ENCODE measurements at places on chromosomes 6 and 20.

GRCh38 chr6:137806914-137807682 is 60.0 kb upstream of the TNFAIP3 start:
- no peak for DNase-seq

- DNase-seq: no peak
Measured at GRCh38 chr6:106134906-106135634, 48.9 kb downstream of the PRDM1 start.

GRCh38 chr20:44396369-44397130 is 41.1 kb downstream of the HNF4A start:
- no peak for DNase-seq

GRCh38 chr6:45872827-45873365 is 142.8 kb downstream of the CLIC5 start:
- DNase-seq: no peak

DNA sequence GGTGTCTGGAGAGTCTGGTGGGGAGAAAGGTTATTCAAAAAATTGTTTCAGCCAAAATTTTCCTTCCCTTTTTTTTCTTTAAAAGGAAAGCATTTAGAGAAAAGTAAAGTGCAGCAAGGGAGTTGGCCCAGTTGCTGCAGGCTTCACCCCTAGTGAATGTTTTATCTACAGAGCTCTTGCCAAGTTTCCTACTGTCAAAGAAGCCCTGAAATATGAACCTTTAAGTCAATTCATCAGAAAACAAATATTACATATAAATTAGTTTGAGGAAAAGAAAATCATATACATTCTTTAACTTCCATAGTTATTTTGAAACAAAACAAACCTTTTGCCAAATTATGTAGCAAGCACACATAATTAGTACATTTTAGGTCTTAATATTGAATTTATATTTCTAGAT is 25.0 kb upstream of the HMGCLL1 start:
- no peak for DNase-seq

DNA sequence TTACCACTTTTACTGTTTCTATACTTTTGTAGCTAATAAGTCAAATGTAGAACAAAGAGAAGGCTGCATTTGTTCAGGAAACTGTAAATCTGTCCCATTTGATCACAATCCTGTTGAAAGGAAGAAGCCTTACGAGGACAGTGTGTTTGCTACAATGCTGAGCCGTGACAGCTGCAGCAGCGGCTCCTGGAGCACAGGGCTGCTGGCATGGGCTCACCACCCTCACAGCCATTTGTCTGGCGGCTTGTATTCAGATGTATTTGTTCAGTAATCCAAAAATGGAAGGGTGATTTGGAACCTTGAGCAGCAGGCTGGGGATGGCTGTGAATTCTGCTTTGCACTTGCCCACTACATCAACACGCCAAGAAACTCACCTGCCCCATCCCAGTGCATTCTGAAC is 5.7 kb downstream of the TUBB2A start:
- no peak for DNase-seq

GRCh38 chr6:18495236-18495635 is 108.1 kb downstream of the RNF144B start:
- DNase-seq: no peak

- DNase-seq: no peak
Measured at GRCh38 chr6:138752017-138752416, 21.6 kb upstream of the CCDC28A start.

- no peak for DNase-seq
Measured at GRCh38 chr6:130407032-130407431, 41.2 kb downstream of the TMEM200A start.

DNA sequence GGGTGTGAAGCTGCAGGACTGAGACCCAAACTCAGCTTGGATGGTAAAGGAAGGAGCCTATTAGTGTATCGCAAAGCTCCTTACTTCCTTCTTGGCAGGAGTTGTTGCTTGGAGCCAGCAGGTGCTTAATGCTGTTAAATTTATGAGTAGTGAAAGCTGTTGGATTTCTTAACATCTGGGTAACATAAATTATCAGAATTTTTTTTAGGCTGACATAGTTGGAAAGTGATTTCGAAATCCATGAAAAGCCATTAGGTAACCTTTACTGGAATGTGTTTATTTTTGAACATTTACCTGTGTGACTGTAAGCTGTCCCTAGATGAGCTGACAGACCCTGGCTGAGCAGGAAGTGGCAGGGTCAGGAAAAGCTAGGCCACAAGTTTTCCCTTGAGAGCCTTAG is 470.4 kb upstream of the SLC35B3 start:
- DNase-seq: no peak

DNA sequence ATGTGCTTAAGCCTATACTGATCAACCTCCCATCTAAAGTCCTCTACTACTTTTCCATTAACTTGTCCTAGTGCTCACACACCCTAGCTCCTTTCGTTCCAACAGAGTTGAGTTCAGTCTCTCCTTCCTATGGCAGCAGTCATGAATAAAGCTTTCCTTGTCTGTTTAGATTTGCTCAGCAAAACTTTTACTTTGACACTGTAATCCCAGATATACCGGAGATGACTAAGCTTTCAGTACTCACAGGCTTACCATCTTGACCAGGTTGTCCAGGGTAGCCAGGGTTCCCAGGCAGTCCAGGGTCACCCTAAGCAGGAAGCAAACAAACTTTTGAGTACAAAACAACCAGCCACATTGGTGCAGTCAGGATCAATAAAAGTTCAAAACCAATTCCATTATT is 90.7 kb downstream of the COL21A1 start:
- no peak for DNase-seq

DNA sequence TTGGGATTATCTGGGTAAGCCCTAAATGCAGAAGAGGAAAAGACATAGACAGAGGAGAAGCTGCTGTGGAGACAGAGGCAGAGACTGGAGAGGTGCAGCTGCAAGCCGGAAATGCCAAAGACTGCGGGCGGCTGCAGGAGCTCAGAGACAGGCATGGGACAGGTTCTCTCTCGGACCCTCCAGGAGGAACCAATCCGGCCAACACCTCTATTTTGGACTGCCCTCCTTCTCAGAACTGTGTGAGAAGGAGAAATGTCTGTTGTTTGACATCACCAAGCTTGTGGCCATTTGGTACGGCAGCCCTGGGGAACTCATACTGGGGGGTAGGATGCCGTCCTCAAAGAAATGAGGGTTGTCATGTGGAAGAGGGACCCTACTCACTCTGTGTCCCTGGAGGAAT is 95.0 kb downstream of the DHX35 start:
- DNase-seq: no peak

DNA sequence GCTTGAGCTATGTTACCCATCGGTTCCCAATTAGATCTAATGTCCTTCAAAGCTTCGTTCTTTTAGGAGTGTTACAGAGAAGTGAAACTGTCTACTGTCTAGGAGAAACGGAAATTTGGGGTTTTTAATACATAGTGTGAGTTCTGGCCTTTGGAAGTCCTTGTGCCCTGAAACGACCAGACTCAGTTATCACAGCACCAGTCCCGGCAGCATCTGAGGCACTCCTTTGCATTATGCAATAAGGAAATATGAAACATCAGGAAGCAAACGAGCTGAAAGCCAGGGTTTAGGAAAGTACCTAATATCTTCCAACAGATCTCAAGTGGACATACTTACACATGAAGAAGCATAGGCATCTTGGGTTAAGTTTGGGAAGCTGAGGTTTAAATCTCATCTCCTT is 61.8 kb upstream of the ADGRF1 start:
- no peak for DNase-seq

GRCh38 chr6:62707914-62708313 is 421.9 kb upstream of the KHDRBS2 start:
- DNase-seq: no peak

GRCh38 chr6:139175389-139175948 is 40.6 kb downstream of the HECA start:
- DNase-seq: no peak

DNA sequence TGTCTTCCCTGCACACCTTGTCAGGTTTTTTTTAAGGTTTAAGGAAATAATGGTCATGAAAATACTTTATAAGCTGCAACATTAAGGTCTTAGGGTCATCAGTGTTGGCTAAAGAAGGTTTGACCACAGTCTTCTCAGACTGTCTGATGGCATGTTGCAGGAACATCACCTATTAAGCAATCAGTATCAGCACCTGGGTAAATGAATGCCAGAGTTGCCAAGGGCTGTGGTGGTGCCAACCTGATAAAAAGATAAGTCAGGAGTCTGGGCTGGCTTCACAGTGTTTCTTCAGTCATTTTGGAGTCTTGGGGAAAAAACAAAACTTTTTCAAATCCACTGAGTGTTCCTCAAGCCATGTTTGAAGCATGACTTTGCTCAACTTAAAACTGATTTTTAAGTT is 61.5 kb upstream of the VSTM2L start:
- DNase-seq: no peak

DNA sequence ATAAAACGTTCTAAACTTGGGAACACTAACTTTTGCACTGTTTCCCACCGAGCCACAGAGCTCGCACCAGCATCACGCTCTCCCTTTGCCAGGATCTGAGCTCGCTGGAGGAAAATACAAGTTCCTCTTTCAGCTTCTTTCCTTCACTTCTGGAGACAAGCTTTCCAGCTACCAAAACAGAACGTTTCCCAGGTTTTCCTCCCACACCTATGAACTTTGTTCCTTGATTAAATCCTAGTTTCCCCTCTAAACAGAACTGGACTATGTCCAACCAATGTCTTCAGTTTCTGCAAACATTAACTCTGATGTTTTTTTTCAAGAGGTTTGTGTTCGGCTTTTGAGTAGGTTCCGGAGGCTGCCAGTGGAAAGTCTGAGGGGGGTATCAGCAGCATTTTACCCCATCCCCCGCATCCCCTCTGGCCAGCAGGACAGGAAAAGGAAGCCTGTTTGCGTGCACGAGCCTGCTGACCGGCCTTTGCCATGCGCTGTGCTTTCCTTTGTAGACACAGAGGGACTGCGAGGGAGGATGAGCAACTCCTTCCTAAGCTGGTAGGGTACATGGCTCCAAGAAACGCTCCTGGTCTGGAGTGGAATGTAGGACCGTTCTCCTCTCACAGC is 135.5 kb downstream of the LY86 start:
- no peak for DNase-seq

- DNase-seq: no peak
Measured at GRCh38 chr6:26121141-26122004, 34.1 kb downstream of the HFE start.

DNA sequence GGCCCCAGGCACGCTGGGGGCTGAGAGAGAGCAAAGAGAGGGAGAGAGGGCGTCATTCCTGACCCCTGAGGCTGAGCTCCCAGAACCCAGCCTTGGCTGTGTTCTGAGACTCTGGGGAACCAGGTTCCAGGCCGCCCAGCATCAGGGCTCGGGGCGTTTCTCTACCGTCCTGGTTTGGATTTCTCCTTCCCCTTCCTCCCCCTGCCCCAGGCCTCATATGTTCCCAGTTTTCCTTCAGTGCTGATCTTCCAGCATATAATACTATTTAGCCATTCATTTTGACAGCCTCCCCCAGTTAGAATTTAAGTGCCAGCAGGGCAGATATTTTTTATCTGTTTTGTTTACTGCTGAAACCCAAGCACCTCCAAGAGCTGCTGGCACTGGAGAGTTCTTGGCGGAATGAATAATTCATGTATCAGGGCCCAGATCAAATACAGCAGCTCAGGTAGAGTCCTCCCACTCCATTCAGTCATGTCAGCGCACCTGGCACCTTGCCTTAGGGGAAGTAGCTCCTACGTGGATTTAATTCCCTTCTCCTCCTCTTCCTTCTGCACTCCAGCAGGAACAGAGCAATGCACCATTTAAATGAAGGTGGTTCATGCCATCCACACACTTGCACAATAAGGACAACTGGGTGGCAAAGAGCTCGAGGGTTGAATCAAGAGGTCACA is 23.4 kb upstream of the FRMD1 start:
- no peak for DNase-seq

DNA sequence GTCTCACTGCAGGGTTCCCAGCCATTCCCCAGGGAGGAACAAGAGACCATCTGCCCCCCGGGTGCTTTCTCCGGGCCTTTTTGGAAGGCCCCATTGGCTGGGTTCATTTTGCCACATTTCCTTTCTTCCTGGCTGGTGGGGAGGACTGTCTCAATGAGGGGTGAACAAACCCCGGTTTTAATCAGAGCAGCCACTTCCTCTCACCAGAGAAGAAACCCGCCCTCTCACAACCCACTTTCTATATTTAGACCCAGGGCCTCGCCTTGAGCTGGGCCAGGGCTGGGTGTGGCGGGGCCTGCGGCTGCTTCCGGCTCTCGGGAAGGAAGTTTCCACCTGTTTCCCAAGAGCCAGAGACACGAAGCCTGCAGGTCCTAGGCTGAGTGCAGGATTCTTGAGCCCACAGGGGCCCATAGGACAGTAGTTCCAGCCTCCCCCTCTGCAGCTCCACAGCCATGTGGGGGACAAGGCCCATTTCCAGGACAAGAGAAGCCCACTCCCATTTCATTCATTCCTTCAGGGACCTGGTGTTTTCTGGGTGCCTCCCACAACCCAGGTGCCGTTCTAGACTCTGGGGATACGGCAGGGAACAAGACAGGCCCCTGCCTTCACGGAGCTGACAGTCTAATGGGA is 41.8 kb downstream of the RBM38 start:
- DNase-seq: no peak

GRCh38 chr6:31578184-31579118 is 3.1 kb downstream of the TNF start:
- no peak for DNase-seq

- no peak for DNase-seq
Measured at GRCh38 chr6:148177589-148178233, 164.9 kb upstream of the SASH1 start.
